ENCODE measurements at places on chromosomes 5 and 9.

- DNase-seq: peak; percentile 45
Measured at GRCh38 chr5:159094745-159095144, 5.0 kb downstream of the EBF1 start.

- no peak for DNase-seq
Measured at GRCh38 chr5:170597872-170598271, 94.1 kb downstream of the KCNIP1 start.

DNA sequence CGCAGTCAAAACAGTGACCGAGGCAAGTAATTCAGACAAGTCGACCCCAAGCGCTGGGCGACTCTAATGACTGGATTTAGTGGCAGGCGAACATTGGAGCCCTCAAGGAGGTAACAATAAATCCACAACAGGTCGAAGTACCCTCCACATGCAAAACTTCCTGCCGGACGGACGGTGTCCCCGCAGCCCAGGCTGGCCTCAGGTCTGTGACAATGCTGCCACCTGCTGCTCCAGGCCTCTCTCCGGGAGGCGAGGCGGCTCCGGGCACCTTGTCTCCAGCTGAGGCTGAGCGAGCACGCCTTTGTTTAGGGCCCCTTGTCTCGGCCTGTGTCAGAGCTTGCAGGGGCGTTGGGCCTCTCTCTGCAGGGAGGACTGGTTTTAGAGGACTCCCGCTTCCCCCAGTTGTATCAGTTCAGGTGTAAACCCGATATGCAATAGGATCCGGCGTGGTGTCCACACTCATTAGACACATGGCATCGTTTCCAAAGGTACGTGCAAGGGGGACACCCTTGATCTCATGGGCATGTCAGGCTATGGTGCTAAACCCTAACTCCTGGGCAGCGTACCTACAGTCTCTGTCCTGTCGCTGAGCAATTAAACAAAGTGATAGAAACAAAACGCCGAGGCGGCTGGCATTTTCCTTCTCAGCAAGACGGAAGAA lies 628.0 kb upstream of the ADAMTS16 start:
- DNase-seq: peak; percentile 59

GRCh38 chr5:32542216-32543059 lies 42.9 kb upstream of the SUB1 start:
- no peak for DNase-seq

DNA sequence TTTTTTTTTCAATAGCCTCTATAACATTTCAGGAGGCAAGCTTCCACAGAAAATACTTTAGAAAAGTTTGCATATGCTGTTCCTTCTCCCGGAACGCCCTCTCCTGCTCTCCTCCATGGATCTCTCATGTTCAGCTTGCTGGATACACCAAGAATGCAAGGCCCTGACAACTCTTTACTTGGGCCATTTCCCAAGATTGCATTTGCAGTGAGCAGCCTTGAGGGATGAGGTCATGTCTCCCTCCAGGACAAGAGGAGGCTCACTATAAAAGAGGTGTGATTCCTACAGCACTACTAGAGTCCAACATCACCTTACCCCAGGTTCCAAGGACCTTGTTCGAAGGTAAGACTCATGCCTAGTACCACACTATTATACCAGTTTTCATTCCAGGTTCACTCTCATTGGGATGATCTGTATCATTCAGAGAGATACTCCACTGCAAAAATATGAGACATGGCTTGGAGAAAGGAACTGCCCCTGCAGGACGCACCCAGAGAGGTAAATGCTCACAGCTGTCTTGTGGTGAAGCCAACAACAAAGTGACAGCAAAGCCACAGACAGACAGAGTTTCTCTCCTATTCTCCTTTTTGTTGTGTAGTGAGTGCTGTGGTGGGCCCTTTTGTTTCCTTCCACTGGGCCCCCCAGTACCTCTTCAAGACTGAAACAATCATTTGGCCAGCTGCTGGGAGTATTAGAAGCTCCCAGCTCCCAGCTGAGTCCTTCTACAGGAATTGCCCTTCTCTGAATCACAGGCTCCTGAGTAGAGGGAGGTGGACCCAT lies 151.7 kb upstream of the ZNF366 start:
- DNase-seq: no peak

- peak; percentile 69 for DNase-seq
Measured at GRCh38 chr9:113963017-113963620, 87.0 kb downstream of the ZNF618 start.

DNA sequence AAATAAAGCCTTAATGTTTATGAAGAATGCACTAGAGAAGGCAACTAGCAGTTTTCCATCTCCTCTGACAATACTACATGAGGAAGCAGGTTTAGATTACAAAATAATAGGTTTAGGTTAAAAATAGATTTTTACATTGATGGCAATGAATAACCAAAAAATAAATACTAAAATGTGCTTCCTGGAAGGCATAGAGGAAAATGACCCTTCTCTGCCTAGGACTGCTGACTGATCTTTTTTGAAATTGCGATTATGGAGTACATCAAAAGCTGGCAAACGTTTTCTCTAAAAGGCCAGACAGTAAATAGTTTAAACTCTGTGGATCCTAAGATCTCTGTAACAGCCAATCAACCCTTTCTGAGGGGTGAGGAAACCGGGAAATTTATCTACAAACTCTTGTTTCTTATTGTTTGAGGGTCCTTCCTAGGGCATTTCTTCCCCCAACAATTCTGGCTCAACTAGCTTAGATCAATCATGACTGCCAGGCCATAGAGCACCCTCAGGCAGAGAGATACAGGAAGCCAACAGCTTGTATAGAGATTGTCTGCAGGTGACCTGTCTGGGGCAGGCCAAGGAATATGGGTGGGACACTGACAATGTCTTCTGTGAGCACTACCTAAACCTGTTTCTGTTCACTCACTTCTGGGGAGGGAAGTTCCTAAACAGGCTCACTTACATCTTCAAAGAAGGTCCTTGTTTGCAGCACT lies 67.3 kb downstream of the MROH2B start:
- no peak for DNase-seq

DNA sequence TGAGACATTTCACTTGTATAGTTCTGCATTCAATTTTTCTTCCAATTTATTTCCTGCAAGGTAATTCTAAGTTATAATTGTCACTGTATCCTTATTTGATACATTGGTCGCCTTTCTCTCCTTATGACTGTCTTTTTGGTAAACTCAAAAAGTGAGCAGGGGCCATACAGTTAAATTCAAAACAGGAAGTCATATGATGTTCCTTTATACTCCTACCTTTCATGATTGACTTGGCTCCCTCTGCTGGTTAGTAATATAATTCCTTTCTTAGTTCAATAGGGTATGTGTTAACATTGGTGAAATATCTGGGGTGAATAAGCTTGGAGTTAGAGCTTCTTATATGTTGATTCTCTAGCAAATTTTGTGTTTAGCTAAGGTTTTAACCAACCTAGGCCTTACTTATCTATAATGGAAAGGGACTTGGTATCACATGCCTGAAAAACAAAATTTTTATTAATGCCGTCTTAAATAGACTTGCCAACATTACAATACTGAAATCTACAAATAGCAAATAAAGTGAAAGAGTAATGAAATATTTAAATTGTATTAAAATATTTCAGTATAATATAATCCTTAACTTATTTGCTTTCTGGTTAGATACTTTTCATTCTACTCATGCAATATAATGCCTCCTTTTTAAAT lies 6.0 kb upstream of the NIPBL start:
- no peak for DNase-seq

Data from endothelial cell (in vitro differentiated cells).